ENCODE measurements at places on chromosomes 2 and 18.
A peak's percentile ranks its signal among the peaks of the same experiment; 100 is the strongest.

GRCh38 chr2:169291517-169291916 is 70.8 kb downstream of the LRP2 start:
- no peak for DNase-seq

GRCh38 chr2:237512774-237513466 is 25.9 kb downstream of the MLPH start:
- DNase-seq = peak; percentile 40

GRCh38 chr2:98252038-98252773 is 94.0 kb upstream of the CNGA3 start:
- no peak for DNase-seq

GRCh38 chr2:4077017-4077416 is 373.6 kb downstream of the DCDC2C start:
- no peak for DNase-seq

- no peak for DNase-seq
Measured at GRCh38 chr2:145916799-145917198, 1396.9 kb upstream of the ZEB2 start.

GRCh38 chr2:216142540-216142939 is 33.4 kb downstream of the XRCC5 start:
- peak; percentile 9 for DNase-seq

DNA sequence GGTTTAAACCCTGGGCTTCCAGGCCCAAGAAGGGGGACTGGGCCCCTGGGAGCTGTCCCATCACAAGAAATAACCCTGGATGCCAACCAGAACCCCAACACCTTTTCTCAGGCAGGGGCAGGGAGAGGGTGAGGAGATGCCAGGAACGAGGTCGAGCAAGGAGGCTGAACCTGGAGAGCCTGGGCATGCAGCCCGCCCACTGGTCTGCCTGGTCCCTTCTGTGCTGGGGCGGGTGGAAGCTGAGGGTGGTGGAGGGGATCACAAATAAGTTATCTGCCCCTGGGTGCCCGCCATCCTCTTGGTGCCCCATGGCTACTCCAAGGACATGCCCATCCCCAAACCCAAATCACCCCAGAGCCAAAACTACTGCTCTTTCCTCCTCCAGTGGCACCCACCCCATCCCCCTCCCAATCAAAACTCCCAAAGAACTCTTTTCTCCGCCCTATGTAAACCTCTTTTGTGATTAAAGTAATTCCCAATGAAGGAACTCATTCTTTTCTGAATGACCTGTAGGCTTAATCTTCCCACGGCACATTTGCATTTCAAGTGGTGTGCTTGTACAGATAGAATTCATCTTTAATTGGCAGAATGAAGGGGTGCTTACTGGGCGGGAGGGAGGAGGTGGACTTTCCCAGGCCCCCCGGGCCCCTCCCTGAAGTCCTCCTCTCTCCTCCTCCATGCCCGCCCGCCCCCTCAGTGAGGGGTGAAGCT is 47.9 kb downstream of the EFR3B start:
- DNase-seq = no peak

DNA sequence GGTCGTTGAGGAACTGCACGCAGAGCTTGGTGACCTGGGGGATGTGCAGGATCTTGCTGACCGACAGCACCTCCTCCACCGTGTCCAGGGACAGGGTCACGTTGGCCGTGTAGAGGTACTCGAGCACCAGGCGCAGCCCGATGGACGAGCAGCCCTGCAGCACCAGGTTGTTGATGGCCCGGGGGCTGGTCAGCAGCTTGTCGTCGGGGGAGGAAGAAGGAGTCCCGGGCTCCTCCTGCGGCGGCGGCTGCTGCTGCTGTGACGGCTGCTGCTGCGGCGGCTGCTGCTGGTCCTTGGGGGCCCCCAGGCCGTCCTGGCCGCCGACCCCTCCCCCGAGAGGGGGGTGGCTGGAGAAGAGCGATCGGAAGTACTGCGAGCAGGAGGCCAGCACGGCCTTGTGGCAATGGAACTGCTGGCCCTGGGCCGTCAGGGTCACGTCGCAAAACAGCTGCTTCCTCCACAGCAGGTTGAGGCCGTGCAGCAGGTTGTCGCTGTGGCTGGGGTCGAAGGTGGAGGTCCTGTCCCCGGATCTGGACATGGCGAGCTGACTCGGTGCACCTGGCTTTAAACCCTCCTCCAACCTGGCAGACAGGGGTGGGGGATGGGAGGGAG is 2.7 kb downstream of the KLHL14 start:
- DNase-seq = no peak

- DNase-seq = no peak
Measured at GRCh38 chr2:213932-214693, 49.7 kb downstream of the SH3YL1 start.

DNA sequence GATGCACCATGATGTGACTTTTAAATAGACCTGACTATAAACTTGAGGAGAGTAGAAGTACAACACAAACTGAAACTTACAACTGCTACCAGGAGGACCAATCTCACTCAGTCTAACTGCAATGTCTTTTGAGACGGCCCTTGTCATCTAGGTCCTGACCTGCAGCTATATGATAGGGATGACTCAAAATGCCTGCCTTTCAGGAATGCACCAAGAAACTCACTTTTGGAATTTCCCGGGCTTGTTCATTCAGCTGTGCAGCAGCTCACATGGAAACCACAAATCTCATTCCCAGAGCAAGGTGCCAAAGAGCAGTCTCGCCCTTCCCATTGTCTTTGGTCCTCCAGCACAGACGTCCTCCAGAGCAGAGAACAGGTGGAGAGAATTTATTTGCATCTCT is 113.7 kb downstream of the SPOPL start:
- no peak for DNase-seq

- no peak for DNase-seq
Measured at GRCh38 chr18:12621742-12622306, 36.1 kb downstream of the SPIRE1 start.

DNA sequence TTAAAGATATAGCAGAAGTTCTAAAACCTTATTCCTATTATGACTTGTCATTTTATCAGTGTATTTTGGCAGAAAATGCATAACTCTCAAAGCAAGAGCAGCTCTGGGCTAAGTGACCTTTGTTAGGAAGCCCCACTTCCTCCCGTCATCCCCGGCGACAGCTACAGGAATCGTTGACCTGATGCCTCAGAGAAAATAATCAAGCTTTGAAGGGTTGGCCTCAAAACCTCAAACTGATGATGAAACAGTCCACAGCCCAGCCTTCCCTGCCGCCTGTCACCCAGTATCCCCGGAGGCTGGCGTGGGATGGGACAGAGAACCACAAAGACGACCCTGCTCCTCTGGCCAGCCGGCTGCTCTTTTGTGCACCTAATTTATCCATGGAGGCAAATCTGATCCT is 65.3 kb downstream of the KCNF1 start:
- DNase-seq = no peak

DNA sequence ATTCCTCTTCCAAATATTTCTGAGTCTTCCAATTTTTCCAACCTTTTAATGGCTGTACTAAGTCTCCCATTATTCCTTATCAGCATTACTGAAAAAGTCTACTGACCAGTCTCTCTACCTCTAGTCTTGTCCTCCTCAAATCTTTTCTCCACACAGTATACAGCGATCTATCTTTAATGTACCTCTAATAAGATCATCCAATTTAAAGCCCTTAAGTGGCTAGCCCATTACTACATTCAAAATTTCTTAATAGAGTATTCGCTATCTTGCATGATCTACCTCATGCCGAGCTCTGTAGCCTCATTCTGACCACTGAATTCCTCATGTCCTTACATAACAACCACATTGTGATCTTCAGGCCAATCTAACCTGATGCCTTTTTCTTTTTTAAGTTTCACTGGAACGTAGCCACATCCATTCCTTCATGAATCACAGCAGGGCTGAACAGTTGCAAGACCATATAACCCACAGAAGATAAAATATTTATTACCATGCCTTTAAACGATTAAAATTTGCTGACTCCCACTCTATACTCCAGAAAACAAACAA is 57.9 kb downstream of the SLC66A3 start:
- DNase-seq = no peak

GRCh38 chr2:64104933-64105332 is 39.3 kb downstream of the PELI1 start:
- DNase-seq = no peak

GRCh38 chr2:47641366-47641765 is 141.6 kb upstream of the MSH6 start:
- no peak for DNase-seq
